ENCODE measurements at places on chromosomes 16 and 17.

GRCh38 chr17:63039342-63039741, 73.3 kb downstream of the TANC2 start:
- no peak for DNase-seq

DNA sequence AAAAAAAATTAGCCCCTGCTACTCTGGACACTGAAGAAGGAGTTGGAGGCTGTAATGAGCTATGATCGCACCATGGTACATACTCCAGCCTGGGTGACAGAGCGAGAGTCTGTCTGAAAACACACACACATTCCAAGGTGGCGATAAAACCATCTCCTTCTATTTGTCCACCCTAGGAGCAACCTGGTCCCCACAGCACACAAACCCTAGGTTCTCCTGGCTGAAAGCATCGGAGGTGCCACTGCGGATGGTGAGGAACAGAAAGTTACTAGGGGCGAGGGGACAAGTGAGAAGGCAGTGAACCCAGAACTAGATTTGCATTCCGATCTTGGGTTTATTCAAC, 1.4 kb upstream of the ECI1 start:
- DNase-seq, result no peak

DNA sequence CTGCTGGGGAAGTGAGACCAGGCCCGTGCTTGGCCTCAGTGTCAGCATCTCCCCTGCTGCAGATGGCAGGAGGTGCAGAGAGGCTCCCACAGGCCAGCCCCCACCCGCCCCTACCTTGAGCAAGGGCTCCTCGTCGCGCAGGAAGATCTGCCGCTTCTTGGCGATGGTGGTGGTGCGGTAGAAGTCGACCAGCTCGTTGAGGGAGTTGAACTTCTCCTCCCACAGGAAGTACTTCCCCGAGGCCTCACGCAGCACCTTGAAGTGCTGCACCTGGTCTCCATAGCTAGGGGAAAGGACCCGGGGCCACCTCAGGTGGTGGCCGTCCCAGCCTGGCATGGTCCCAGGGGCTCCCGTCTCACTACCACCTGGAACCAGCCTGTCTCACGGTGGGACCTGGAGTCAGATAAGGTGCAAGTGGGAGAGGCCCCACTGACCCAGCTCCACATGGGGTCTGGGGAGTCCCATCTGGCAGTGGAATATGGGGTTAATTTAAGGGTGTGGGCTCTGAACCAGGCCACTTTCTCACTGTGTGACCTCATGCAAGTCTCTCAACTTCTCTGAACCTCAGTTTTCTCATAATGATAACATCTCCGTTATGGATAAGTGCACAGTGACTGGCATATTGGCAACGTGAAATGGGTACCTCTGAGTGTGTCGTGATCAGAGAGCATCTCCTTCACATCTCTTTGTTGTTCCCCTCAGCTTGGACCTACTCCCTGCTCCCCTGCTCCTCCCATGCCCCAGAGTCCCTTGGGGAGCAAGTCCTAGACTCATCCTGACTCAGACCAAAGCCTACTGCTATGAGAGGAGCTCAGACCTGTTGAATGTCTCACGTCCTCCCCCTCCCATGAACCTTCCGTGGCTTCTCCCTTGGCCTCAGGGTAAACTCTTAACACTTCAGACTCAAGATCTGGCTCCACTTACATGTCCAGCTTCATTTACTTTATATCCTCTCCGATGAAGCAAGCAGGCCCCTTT, 19.8 kb upstream of the FAM83G start:
- peak; percentile 16 for DNase-seq

GRCh38 chr16:12675852-12676251, 127.8 kb downstream of the CPPED1 start:
- DNase-seq, result no peak

DNA sequence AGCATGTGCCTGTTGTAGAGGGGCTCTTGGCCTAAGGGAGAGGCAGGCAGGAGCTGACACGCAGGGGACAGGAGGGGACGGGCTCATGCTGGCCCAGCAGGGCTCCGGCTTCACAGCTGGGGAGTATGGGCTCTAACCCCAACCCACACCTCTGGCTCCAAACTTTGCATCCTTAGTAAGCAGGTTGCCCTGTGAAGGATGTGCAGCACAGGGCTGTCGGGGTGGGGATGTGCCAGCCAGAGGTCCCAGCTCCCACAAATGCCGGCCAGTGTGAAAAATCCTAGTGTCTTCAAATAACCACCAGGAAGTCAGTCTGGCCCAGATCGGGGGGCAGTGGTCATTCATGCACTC, 14.0 kb upstream of the FAM83G start:
- DNase-seq, result no peak

DNA sequence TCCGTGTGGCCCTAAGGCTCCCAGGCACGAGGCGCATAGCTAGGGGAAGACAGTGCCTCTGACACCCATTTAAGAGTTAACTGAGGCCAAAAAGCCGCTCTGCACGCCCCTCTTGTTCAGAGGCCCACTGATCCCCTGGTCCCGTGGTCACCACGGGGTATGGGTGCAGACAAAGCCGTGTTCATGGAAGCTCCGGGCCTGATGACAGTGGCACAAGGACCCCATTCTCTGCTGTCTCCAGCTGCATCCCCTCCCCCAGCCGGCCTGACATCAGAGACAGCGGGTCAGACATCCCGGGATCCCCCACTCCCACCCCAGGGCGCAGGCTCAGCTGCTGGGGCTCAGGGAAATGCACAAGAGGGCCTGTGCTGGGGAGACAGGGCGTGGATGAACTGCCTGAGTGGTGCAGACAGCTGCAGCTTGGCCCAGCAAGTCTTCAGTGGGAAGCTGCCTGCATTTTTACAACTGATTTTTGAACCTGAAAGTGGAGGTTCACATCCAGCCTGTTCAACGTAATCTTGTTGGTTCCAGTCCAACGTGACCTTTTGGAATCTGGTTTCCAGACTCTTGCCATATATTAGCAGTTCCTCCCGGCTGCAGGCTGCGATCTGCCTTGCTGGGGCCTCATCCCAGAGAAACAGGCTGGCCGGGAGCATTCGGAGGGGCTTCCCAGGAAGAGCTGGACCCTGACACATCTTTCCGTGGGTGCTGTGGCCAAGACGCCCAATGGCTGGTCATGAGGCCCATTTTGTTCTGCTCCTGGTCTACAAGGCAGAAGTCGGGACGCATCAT, 9.7 kb upstream of the BAHCC1 start:
- no peak for DNase-seq

- no peak for DNase-seq
Observed at GRCh38 chr17:14940108-14940937, 324.8 kb downstream of the PMP22 start.

DNA sequence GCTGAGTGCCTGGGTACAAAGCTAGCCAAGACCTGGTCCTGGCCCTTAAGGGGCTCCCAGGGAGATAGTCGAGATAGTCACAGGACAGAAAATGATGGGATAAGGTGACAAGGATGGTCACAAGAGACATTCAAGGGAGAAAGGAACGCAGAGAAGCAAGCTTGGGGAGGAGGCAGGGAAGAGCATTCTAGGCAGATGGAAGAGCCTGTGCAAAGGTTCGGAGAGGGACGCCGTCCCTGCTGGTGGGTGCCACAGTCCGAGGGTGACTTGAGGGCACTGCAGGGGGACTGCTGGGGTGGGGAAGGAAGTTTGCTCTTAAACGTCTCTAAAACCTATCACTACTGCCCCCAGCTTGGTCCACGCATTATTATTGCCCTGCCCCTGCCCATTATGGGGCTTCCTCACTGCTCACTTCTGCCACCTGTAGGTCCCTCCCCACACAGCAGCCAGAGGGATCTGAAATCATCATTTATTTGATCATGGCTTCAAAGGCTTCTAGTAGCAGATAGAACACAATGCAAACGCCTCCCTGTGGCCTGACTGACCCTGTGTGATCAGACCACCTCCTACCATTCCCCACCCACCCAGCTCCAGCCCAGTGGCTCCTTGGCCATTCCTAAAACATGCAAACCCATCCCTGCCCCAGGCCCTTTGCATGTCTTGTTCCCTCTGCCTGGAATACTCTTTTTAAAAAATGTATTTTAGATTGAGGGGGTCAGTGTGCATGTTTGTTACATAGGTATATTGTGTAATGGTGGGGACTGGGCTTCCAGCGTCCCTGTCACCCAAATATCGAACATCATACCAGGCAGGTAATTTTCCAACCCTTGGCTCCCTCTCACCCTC, 60.3 kb downstream of the RMI2 start:
- no peak for DNase-seq

GRCh38 chr16:1279081-1279944, 23.4 kb downstream of the TPSD1 start:
- DNase-seq, result no peak

GRCh38 chr17:74218436-74218835, 5.1 kb downstream of the TTYH2 start:
- no peak for DNase-seq

DNA sequence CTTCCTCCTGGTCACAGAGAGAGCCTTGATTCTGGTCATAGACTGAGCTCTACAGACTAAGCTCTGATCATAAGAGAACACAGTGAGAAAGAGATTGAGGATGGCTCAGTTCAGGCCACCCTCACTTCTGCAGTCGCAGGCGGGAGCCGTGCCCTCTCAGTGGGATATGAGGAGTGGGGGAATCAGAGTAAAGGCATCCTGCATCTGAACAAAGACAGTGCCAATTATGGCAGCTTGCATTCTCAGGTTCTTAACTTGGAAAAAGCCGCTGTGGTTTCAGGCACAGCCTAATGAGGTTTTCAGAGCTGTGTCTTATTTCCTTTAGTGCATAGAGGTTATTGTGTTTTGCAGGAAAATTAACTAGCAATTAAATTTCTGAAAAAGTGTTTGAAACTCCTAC, 134.4 kb upstream of the NLRP1 start:
- DNase-seq, result no peak

- DNase-seq, result no peak
Observed at GRCh38 chr16:48597563-48598387, 12.2 kb downstream of the N4BP1 start.

- DNase-seq, result no peak
Observed at GRCh38 chr17:57939797-57940196, 15.4 kb downstream of the CUEDC1 start.

- DNase-seq, result no peak
Observed at GRCh38 chr16:23288209-23288608, 13.9 kb upstream of the SCNN1B start.

DNA sequence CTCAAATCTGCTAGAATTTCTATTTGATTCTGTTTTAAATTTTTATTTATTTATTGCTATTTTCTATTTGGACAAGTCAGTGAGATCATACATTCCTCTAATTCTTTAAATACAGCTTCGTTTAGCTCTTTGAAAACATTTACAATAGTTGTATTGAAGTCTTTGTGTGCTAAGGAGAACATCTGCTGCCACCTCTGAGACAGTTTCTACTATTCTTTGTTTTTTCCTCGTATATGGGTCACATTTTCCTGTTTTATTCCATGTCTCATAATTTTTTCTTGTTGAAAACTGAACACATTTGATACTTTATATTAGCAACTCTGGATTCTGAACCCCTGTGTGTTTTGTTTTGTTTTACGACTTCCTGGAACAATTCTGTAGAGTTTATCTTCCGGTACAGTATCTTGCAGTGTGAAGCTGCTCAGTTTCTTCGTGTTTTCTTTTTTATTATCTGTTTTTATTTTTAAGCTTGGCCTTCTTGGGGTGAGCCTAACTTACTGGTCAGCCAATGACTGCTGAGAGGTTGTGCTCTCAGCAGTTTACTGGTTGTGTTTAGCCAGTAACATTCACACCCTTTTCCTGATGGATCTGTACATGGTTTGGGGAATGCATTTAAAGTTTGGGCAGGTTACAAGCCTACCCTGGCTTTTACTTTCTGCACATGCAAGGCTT, 99.0 kb downstream of the CA4 start:
- DNase-seq, result no peak

DNA sequence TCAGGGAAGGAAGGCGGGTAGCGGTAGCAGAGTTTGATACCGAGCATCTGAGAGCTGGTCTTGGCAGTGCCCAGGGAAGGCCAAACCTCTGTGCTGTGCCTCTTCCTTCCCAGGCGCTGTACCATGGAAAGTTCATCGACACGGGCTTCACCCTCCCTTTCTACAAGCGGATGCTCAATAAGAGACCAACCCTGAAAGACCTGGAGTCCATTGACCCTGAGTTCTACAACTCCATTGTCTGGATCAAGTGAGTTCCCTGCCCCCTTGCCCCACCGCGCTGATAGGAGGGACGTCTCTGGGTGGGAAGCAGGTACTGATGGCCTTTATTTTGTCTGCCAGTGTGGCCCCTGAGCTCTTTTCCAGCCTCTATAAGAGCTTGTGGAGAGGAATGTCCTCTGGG, 15.4 kb upstream of the CLEC18A start:
- no peak for DNase-seq

GRCh38 chr16:23905027-23905426, 69.2 kb downstream of the PRKCB start:
- no peak for DNase-seq

GRCh38 chr17:6428207-6428965, 6.5 kb downstream of the AIPL1 start:
- no peak for DNase-seq

DNA sequence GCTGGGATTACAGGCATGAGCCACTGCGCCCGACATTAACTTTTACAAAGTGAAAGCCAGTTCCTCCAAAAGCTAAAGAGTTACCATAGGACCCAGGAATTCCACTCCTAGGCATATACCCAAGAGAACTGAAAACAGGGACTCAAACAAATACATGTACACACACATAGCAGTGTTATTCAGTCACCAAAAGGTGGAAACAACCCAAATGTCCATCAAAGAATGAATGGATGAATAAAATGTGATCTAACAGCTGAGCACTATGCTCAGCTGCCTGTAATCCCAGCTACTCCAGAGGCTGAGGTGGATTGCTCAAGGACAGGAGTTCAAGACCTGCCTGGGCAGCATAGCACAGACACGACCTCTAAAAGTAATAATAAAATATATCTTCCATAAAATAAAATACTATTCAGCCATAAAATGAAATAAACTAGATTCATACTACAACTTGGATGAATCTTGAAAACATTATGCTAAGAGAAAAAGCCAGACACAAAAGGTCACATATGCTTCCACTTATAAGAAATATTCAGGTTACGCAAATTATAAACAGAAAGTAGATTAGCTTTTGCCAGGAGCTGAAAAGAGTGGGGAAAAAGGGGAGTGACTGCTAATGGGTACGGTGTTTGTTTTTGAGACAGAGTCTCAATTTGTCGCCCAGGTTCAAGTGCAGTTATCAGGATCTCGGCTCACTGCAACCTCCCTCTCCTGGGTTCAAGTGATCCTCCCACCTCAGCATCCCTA, 9.3 kb upstream of the USP7 start:
- DNase-seq, result no peak

- no peak for DNase-seq
Observed at GRCh38 chr17:81808778-81809555, 5.0 kb downstream of the GCGR start.

DNA sequence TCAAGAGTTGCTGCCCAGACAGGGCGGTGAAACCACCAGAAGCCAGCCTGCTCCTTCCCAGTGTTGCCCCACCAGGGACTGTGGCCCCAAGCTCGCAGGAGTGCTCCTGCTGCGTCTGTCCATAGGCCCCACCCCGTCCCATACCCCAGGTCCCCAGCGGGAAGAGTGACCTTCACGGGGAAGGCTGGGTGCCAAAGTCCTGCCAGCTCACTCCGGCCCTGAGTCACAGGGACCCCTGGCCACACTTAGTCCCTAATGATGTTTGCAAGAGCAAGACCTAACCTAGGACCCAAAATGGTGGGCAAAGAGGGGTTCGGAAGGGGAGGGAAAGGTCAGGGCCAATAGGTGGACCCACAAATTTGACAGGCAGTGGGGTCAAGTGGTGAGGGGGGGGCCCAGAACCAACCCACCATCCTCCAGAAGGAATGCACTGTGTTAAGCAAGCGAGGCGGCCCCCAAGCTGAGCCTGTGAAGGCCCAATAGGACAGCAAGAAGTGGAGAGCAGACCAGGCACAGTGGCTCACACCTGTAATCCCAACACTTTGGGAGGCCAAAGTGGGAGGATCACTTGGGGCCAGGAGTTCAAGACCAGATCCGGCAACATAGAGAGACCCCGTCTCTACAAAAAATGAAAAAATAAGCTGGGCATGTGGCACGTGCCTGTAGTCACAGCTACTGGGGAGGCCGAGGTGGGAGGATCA, 3.3 kb downstream of the DOK4 start:
- no peak for DNase-seq
